ENCODE measurements at places on chromosomes 1 and 21.
A peak's percentile ranks its signal among the peaks of the same experiment; 100 is the strongest.

- DNase-seq = no peak
These were observed 171.5 kb upstream of the CAMK1G start for GRCh38 chr1:209412036-209412435.

GRCh38 chr1:33121728-33122127 is 40.8 kb downstream of the AZIN2 start:
- no peak for DNase-seq

DNA sequence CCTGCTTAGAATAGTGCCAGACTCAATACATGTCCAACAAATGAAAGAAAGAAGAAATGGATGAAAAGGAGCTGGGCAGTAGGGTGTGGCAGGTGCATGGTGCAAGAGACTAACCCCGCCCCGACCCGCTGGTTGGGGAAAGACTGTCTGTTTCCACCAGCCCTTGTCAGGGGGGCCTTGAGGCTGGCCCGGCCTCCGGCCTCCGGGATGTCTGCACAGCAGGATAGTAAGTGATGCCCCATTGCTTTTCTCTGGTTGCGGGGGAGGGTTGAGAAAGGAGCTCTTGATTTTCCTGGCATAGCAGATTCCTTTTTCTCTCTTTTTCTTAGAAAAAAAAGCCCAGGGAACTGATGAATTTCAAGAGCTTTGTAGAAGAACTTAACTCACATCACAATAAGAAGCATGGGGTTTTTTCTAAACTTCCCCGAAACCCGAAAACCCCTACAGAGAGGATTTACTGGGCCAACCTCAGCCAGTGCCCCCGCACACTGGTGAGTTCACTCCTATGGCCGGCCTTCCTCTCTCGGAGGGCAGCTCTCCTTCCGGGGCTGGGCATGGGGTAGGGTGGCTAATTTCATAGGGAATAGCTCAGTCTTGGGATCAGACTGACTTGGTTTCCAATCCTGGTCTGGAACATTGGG is 12.5 kb upstream of the TTC22 start:
- DNase-seq = no peak

GRCh38 chr1:161945306-161946060 is 78.2 kb downstream of the OLFML2B start:
- DNase-seq = no peak

- DNase-seq = no peak
These were observed 24.5 kb upstream of the SLC1A7 start for GRCh38 chr1:53166912-53167311.

GRCh38 chr1:54595956-54596498 is 27.3 kb downstream of the FAM151A start:
- DNase-seq = no peak

GRCh38 chr1:91535441-91535840 is 34.8 kb downstream of the CDC7 start:
- no peak for DNase-seq

DNA sequence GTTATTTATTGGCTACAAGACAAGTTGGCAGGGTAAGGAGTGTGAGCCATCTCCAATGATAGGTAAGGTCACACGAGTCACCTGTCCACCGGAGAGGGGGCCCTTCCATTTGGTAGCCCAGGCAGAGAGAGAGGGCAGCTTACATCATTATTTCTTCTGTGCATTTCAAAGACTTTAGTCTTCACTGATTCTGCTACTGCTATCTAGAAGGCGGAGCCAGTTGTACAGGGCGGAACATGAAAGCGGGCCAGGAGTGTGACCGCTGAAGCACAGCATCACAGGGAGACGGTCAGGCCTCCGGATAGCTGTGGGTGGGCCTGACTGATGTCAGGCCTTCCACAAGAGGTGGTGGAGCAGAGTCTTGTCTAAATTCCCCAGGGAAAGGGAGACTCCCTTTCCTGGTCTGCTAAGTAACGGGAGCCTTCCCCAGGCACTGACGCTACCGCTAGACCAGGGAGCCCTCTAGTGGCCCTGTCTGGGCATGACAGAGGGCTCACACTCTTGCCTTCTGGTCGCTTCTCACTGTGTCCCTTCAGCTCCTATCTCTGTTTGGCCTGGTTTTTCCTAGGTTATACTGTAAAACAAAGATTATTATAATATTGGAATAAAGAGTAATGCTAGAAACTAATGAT is 36.7 kb downstream of the ZNF695 start:
- peak; percentile 8 for DNase-seq

DNA sequence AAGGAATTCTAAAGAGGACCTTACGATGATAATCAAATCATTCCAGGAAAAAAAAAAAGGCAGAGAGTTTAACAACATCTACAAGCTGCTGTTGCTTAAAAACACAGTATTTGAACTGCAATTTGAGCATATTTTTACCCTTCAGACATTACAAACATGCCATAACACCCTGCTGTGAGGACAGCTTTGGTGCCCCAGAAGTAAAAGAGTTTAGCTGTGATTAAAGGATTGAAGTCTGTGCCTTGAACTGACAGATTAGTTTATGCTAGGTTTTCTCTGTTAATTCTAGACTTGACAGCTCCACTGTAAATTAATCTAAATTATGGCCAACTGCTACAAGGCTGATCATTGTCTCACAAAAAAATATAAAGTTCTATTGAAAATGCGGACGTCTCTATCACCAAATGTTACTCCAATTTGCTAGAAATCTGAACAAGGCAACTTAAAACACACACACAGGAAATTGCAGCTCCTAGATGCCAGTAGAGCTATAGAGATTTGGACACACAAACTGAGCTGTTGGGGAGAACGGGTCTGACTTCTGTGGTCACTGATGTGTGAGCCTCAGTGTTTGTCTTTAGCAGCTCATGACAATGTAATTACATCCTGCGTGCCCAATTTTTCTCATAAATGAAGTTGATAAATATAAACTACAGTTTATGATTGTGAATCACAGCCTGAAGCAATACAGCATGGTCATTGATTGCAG is 217.9 kb downstream of the NTNG1 start:
- no peak for DNase-seq

GRCh38 chr1:2556678-2557481 is 709 bp downstream of the TNFRSF14 start:
- no peak for DNase-seq

GRCh38 chr1:15622712-15623373 is 5.6 kb downstream of the DDI2 start:
- DNase-seq = no peak

DNA sequence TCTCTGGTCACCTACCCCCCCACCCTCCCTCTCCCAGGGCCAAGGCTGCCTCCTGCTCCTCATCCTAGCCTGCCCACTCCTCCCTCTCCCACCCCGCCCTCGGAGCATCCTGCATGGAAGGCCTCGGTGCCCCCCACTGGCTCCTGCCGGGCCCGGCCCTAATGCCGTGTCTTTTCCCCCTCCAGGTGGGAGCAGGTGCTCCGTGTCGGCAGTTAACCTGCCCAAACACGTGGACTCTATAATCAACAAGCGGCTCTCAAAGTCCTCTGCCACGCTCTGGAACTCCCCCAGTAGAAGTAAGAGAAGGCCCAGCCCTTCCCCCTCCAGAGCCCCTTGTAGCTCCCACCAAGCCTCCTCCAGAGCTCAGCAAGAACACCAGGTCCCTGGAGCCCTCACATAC is 18.8 kb downstream of the MAP7D1 start:
- DNase-seq = no peak

- no peak for DNase-seq
These were observed 29.3 kb upstream of the CHAF1B start for GRCh38 chr21:36355868-36356267.

- no peak for DNase-seq
These were observed 39.2 kb downstream of the EPHA2 start for GRCh38 chr1:16116625-16117024.

DNA sequence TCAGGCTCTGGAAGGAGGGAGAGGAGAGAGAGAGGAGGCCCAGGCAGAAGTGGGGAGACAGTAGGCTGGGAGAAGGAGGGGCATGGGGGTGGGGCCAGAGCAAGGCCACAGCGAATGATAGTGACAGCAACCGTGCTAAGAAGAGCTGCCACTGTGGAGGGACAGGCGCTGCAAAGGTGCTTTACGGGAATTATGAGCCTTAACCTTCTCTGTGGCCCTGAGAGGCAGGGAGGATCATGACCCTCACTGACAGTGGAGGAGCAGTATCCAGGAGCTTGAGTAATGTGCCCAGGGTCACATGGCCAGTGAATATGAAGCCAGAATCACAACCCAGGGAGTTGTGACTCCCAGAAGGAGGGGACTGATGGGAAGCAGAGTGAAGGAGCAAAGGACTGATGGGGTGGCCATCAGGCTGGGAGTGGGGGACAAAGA is 53.4 kb upstream of the RPL11 start:
- no peak for DNase-seq

GRCh38 chr1:209674957-209675564 is at the start of gene G0S2:
Gene G0S2 (plus strand): TSS chr1:209675412. CDS start chr1:209675685, 273 bp downstream.
- no peak for DNase-seq

- no peak for DNase-seq
These were observed 357.0 kb upstream of the NCAM2 start for GRCh38 chr21:20641241-20641640.

DNA sequence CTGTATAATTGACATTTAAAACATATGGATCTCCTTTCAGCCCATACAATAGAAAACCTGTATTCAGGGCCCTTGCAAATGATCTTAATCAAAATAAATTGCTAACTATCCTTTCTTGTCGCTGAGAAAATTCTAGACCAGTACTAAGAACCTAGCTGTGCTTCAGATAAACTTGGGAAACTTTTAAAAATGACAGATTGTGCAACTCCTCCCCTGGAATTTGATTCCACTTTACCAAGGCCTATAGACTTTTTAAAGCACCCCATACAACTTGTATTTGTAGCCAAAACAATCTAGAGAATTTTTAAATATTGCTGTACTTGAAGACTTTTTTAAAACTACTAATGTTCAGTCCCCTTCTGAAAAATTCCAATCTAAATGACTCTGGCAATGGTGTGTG is 51.6 kb downstream of the ZNF644 start:
- no peak for DNase-seq

GRCh38 chr1:234321231-234321630 is 52.0 kb upstream of the COA6 start:
- DNase-seq = no peak

- no peak for DNase-seq
These were observed 11.3 kb downstream of the SYTL1 start for GRCh38 chr1:27353166-27353565.

DNA sequence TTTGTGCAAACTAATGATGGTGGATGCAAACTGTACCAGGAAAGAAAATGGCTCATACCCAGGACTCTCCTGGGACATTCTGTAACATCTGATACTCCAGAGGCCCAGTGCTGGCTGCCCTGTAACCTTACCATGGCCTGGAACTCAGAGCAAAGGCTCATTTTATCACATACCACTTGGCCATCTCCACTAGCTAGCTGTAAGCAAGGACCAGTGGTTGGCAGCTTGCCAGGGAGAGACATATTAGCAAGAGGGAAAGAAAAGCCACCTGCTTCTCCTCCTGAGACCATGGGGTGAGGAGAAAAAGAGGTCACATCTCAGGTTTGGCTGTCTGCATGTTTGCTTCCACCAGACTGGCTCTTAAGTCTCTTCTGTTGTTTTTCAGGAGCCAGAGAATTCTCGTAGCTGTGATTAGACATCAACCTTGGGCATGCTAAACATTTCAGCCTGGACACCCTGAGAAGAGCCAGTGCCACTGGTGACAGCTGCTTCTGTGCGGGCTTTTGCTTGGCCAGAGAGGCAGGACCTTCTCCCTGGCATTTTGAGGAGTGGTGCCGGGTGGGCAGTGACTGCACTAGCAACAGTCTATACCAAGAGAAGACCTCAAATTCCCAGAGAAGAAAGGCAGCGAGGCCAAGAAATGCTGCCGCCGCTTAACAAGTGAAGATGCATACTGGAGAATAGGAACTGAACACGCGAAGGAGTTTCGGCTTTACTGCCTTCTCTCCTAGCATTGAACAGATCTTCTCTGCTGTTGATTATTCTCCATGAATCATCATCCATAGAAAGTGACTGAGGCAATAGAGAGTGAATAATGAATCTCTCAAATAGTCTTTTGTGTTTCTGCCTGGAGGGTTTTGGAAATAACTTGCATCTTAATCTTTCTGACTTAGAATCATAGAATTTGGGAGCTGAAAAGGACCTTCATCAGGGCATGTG is 6.7 kb upstream of the INKA2 start:
- DNase-seq = no peak

- DNase-seq = no peak
These were observed 396.5 kb downstream of the SMYD3 start for GRCh38 chr1:246110343-246111219.

GRCh38 chr21:45354970-45355369 is 50.0 kb upstream of the COL18A1 start:
- DNase-seq = no peak

GRCh38 chr1:15083578-15083977 is 70.0 kb upstream of the TMEM51 start:
- DNase-seq = no peak

GRCh38 chr21:42467140-42467983 is 28.7 kb downstream of the RSPH1 start:
- no peak for DNase-seq

GRCh38 chr1:119279456-119280381 is 88.9 kb upstream of the HAO2 start:
- DNase-seq = no peak

- DNase-seq = no peak
These were observed 1.8 kb downstream of the MX2 start for GRCh38 chr21:41363370-41364270.

DNA sequence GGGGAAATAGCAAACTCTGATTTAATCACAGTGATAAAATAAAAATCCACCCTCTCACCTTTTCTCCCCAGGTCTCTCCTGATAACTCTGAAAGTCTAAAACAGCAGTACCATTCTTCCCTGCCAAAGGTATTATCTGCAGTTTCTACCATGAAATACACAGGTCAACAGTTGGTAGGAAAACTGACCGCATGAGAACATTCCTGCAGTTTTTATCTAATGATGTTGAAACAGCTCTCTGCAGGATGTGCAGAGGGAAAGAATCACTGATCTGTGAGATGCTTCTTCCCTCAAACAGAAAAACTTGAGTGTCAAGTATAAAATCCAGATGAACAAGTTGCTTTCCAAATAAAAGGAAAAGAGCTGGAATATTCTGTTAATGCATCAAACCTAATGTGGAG is 39.1 kb downstream of the KCNJ6 start:
- DNase-seq = no peak

GRCh38 chr1:53326598-53327181 is 1.2 kb downstream of the LRP8 start:
- peak; percentile 12 for DNase-seq

GRCh38 chr1:14300991-14301703 is 297.3 kb upstream of the KAZN start:
- no peak for DNase-seq

GRCh38 chr21:44574457-44575306 is 1.2 kb downstream of the KRTAP10-4 start:
- DNase-seq = no peak

GRCh38 chr1:192378276-192378675 is 61.5 kb downstream of the RGS21 start:
- DNase-seq = no peak

DNA sequence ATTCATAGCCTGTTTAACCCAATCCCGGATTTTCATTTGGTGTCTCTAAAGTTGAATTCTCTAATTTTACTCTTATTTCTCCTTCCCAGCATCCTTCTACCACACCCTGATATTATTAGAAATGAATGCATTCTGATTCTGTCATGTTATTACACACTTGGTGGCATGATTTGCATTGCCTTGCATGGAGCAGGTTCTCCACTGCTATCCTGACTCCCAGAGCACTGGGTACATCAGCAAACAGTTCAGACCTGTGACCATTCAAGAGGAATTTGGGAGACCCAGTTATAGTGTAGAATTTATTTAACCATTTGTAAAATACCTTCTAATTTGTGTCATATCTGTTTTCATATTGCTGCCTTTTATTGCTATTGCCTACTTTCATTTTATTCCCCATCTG is 2.6 kb downstream of the LRRC8B start:
- DNase-seq = no peak

- no peak for DNase-seq
These were observed 206.3 kb downstream of the COL11A1 start for GRCh38 chr1:102901996-102902395.

GRCh38 chr21:36706482-36706852 is 7.6 kb downstream of the SIM2 start:
- no peak for DNase-seq

All from central memory CD4-positive, alpha-beta T cell (primary cell).